ENCODE measurements at places on chromosomes 3 and 15. TPM values are rescaled to one million over a fixed set of nuclear protein-coding genes. Genes with fewer than 3 reads are reported as not detected.

Gene PRSS50
- total RNA-seq: not detected

Gene AMIGO3
- 1.8 TPM for total RNA-seq

DNA sequence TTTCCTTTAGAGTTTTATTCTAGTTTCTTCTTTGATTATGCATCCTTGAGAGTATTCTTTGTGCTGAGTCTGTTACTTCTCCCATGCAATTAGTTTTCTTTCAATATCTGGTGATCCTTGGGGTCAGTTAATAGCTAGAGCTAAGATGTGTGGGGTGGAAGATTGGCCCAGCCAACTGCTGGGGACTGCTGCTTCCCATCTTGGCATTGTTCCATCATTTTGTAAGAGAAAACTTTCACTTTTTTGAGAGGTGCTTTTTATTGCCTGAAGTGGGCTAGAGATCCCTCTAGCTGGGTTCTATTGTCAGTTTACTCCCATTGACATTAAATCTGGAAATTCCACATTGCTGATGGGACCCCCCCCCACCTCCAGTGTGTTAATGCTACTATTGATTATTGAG, 15.4 kb downstream of the BCL2L10 start:
- DNase-seq: no peak

DNA sequence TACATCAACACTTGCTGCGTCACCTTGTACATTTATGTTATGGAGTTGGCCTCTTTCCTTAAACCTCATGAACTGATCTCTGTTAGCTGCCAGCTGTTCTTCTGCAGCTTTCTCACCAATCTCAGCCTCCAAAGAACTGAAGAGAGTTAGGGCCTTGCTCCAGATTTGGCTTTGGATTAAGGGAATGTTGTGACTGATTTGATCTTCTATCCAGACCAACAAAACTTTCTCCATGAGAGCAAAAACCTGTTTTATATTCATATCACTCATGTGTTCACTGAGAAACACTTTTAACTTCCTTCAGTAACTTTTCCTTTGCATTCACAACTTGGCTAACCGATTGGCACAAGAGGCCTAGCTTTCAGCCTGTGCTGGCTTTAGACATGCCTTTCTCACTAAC, 1156.0 kb upstream of the CADM2 start:
- no peak for DNase-seq

- no peak for DNase-seq
These were observed 436.2 kb upstream of the MDFIC2 start for GRCh38 chr3:70748593-70748992.
